ENCODE measurements at places on chromosomes 2 and 18. TPM values are rescaled to one million over a fixed set of nuclear protein-coding genes. Genes with fewer than 3 reads are reported as not detected.

SERPINB4 gene
- total RNA-seq = not detected

RGPD4 gene
- not detected for total RNA-seq

DNA sequence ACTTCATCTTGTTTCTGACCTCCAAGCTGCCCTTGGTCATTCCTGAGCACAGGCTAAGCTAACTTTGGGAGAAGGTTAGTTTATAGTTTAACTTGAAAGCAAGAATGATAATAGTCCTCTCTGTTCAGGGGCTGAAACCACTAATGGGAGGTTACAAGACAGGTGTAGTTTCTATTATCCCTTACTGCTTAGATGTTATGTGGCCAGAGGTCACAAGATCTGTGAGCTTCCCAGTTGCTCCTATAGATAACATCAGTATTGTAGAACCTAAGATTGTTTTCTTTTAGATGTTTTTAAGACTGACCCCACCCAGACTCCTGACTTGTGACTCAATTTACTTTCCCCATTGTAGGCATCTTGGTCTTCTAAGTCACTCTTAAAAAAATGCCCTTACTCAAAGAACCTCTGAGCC is 94.8 kb upstream of the LPIN2 start:
- DNase-seq = no peak
- no peak overlapping the region for H3K4me3 ChIP-seq
- H3K27me3 ChIP-seq = no peaks in the 10 kb centered on the region
- no peak overlapping the region for H3K27ac ChIP-seq
- H3K4me1 ChIP-seq = no peaks in the 10 kb centered on the region
- H3K36me3 ChIP-seq = no peaks in the 10 kb centered on the region

- H3K27ac ChIP-seq = no peak overlapping the region
- no peaks in the 10 kb centered on the region for H3K36me3 ChIP-seq
- no peak overlapping the region for H3K4me3 ChIP-seq
- H3K27me3 ChIP-seq = peaks cover 13% of the 10 kb centered on the region
- no peaks in the 10 kb centered on the region for H3K4me1 ChIP-seq
- peak; percentile 35 for DNase-seq
Measured at GRCh38 chr2:118061135-118061955, 26.9 kb upstream of the INSIG2 start.

- no peaks in the 10 kb centered on the region for H3K36me3 ChIP-seq
- no peaks in the 10 kb centered on the region for H3K4me1 ChIP-seq
- no peaks in the 10 kb centered on the region for H3K27me3 ChIP-seq
Measured at GRCh38 chr2:5391362-5391761, 300.8 kb upstream of the SOX11 start.

Data from stomach (tissue), 19 donors.